ENCODE measurements at places on chromosomes 5 and 9.

GRCh38 chr5:100311806-100312205, 223.4 kb upstream of the FAM174A start:
- no peak for DNase-seq

DNA sequence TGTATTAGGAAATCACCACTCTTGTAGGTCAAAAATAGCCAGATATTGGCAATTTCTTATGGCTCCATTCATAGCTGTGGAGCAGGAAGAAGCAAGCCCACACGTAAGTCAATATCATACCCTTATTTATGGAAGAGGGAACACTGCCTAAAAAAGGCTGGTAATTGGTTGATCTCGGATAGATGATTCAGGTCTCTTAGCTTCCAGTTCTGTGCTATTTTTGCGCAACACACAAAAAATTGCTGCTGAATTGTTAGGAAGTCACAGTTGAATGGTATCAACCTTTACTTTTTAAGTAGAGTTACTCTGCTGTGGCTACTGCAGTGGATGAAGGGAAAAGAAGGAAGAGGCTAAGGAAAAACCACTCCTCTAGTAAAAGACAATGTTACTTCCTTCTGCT, 168.8 kb downstream of the ARHGAP26 start:
- no peak for DNase-seq

- no peak for DNase-seq
These were observed 40.6 kb downstream of the USP20 start for GRCh38 chr9:129875687-129876395.

GRCh38 chr9:134522976-134523375, 118.6 kb upstream of the COL5A1 start:
- no peak for DNase-seq

DNA sequence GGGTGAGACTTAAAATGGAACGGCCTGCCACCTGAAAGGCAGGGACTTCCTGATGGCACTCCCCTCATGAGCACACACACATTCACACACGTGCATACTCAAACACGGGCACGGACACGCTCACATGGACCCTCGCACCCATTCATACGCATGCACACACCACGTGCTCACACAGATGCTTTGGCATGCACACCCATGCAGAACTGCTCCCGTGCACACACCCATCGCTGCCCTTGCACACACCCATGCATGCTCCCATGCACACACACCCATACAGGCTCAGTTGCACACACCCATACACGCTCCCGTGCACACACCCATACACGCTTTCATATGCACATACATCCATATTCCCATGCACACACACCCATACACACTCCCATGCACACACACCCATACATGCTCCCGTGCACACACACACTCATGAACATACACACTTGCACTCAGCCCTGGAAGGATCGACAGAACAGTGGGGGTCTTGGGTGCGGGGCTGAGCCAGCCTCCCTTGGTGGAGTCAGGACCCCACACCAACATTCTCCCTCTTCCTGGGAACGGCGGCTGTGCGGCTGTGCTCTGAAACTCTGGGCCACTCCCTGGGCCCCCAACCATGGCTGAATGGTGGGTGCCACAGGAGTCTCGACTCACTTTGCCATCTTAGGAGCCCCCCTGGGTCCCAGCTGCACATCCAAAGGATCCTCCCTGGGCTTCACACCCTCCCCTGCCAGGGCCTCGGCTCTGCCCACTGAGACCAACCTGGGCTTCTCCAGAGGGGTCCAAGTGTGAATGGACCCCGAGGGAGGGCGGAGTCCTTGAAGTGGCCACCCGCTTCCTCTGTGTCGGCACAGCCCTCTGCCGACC, 115.2 kb downstream of the RXRA start:
- no peak for DNase-seq

DNA sequence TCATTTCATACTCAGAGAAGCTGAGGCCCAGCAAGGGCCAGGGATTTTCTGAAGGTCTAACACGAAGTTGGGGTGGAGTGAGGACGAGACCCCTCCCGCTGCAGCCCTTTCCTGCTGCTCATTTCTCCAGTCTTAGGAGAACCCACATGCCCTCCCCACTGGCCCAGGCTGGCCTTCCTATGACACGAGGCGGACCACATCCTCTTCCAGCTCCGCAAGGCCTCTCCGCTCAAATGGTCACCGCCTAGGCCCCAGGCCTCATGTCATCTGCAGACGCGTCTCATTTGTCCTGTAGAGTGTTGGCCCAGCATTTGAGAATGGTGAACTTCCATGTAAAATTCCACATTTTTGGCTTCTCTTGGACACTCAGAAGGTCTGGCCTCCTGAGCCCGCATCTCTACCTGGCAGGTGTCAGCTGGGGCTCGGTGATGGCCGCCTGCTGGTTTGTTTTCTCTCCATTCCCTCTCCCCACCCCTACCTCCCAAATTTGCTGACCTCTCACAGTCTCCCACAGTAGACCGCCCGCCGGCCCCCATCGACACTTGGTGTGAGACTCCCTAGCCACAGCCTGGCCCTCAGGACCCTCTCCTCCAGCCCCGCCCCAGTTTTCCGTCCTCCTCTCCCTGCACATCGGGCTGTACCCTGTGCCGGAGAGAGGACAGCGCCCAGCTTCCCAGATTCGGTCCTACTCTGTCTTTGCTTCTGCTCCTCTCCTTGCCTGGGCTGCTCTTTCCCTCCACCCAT, 51.7 kb downstream of the ERGIC1 start:
- DNase-seq, result no peak

GRCh38 chr9:104961701-104962359, 33.9 kb upstream of the ABCA1 start:
- DNase-seq, result no peak

GRCh38 chr5:160456480-160457177, 35.0 kb downstream of the PTTG1 start:
- no peak for DNase-seq

- no peak for DNase-seq
These were observed 6.0 kb downstream of the SNX18 start for GRCh38 chr5:54523534-54523933.

DNA sequence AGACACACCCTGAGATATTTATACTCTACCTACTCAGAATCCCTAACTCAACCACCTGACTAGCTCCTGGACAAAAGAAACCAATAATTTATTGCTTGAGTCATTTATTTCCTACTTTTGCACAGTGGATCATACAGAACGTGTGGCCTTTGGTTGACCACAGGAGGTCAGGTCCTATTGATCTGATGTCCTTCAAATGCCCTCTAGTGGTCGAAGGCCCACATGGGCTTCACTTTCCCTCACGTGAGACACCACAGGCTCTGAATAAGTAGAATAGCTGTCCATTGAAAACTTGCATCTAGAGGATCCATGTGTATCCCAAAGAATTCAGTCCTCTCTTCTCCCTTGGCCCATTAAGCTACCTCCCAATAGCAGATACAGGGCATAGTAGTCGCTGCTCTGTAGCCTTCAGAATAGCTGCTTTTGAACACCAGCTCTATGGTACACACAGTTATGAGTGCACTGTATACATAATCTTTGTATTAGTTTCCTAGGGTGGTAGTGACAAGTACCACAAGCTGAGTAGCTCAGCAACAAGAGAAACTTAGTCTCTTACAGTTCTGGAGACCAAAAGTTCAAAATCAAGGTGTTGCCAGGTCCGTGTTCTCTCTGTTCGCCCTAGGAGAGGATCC, 177.6 kb upstream of the SMARCA2 start:
- no peak for DNase-seq

DNA sequence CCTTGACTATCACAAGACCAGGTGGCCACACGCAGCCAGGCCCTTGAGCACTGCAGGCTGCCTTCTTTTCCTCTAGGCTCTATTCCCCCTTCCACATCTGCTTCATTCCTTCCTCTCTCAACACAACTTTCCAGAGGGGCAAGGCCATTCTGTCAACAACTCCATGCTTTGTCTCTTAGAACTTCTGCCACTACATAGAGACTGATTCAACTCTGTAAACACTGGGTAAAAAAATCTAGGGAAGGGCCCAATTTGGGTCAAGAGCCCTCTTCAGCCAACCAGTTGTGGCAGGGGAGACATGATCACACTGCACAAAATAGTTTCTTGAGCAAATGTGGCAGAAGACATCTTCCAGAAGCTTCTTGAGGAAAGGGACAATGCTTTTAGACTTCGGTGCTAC, 55.6 kb downstream of the ATPSCKMT start:
- DNase-seq, result no peak

DNA sequence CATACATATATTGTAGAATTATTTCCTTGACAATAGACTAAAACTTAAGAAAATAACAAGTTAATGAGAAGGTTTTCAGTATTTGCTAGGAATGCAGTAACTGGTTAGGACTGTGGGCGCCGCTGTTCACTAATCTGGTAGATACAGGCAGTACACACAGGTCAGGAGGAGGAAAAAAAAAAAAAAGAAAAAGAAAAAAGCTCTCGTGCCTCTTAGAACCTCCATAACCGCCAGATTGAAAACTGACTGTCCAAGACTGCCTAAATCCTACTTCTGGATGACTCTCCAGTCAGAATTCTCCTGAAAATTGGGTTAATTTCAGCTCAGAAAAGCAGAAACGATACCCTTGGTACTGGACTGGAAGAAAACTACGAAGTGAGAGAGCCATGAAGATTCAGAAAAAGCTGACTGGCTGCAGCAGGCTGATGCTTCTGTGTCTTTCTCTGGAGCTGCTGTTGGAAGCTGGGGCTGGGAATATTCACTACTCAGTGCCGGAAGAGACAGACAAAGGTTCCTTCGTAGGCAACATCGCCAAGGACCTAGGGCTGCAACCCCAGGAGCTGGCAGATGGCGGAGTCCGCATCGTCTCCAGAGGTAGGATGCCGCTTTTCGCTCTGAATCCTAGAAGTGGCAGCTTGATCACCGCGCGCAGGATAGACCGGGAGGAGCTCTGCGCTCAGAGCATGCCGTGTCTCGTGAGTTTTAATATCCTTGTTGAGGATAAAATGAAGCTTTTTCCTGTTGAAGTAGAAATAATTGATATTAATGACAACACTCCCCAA, at the start of gene PCDHGA1:
Gene PCDHGA1, plus strand, starts transcription at position 216 of the 782 bp plus-strand sequence.
- DNase-seq, result peak; percentile 28

- DNase-seq, result no peak
These were observed 85.1 kb downstream of the GIN1 start for GRCh38 chr5:103034662-103035392.

DNA sequence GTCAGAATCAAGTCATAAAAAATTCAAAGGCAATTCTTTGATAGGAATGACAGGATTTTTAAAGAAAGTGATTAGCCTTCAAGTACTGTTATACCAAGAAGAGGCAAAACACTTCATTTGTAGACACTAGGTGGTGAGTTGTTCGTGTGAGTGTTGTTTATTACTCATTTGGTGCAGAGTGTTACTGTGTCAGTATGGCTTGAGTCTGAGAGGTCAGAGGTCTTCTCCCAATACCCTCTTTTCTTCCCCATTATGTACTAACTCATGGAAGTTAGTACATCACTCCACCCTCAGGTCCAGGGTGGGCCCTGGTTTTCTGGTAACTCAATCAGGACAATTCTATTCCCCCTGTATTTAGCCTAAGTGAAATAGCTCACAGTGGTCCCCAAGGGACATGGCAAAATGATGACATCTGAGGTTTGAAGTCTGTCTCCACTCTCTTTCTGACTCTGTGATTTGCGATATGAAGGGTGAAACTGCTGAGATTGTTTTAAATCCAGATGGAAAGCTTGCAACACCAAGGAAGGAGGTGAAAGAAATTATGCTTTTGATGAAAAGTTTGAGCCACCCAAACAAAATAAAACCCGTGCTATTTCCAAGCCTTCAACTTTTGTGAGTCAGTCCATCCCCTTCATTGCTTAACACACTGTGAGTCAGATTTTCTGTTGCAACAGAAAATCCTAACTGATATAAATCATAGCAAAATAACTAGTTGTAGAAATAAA, 56.8 kb downstream of the NUDT12 start:
- DNase-seq, result no peak

DNA sequence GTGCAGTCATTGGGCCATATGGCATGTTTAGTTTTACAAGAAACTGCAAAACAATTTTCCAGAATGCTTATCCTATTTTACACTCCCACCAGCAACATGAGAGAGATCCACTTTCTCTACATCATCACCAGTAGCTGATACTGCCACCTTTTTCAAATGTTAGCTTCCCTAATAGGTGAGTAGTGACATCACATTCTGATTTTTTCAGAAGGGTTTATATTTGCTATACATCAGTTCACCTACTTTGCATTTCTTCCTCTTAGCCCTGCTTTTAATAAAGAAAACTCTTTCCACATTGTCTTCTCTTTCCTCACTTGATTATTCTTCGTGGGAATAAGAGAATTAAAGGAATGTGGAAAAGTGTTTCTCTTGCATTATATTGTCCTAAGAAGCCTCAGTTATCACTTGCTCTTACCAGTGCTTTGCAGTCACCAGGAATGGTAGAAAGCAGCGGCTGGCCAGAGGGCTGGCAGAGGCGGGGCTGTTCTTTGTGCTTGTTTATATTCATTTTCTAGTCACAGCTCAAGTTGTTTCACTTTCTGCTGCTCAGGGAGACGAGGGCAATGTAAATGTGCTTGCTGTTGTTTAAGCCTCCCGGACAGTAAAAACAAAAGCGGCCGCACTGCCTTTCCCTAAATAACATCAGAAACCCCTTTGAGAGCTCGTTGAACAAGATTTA, 164.8 kb downstream of the HSD17B3 start:
- DNase-seq, result peak; percentile 22

GRCh38 chr9:130997925-130998596, 10.9 kb upstream of the LAMC3 start:
- peak; percentile 94 for DNase-seq

- no peak for DNase-seq
These were observed 2.1 kb upstream of the CAMK2A start for GRCh38 chr5:150291388-150292385.

- no peak for DNase-seq
These were observed 519 bp downstream of the ZER1 start for GRCh38 chr9:128771094-128771721.

DNA sequence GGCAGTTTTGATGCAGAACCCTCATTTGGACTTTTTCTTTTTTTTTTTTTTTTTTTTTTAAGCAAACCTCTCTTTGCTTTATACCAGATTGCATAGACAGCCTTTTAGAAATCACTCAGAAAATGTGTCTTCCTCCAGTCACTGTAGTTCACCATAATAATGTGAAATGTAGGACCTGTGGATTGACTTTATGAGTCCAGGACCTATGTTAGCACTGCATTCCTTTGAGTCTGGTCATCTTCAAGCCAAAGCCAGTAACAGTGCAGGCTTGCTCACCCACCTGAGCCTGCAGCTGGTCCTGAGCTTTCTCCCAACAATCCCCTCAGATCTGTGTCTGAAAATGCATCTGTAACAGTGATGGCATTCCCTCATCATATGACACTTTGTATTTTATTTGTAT, 110.7 kb upstream of the NFIL3 start:
- no peak for DNase-seq

GRCh38 chr9:130235558-130236435, 29.8 kb upstream of the HMCN2 start:
- DNase-seq, result peak; percentile 25

- DNase-seq, result no peak
These were observed 319.2 kb downstream of the GADD45G start for GRCh38 chr9:89923961-89924504.

GRCh38 chr5:15703901-15704300, 203.9 kb downstream of the FBXL7 start:
- DNase-seq, result no peak

GRCh38 chr5:33166948-33167347, 273.8 kb upstream of the TARS1 start:
- DNase-seq, result no peak

GRCh38 chr5:168925160-168925559, 346.0 kb upstream of the PANK3 start:
- DNase-seq, result no peak
